ENCODE measurements at places on chromosomes 12 and 14.

GRCh38 chr12:65996146-65996545 is 134.4 kb downstream of the LLPH start:
- no peak for DNase-seq

DNA sequence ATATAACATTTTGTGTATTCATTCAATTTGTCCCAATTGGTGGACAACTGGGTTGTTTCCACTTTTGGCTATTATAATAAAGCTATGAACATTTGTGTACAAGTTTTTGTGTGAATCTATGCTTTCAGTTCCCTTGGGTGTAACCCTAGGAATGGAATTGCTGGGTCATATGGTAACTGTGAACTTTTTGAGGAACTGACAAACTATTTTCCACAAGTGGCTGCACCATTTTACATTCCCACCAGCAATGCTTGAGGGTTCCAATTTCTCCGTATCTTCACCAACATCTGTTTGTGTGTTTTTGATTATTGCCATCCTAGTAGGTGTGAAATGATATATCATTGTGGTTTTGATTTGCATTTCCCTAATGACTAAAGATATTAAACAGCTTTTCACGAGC is 13.0 kb downstream of the LPCAT3 start:
- no peak for DNase-seq

GRCh38 chr12:108738170-108738569 is 6.9 kb upstream of the CORO1C start:
- DNase-seq: no peak

DNA sequence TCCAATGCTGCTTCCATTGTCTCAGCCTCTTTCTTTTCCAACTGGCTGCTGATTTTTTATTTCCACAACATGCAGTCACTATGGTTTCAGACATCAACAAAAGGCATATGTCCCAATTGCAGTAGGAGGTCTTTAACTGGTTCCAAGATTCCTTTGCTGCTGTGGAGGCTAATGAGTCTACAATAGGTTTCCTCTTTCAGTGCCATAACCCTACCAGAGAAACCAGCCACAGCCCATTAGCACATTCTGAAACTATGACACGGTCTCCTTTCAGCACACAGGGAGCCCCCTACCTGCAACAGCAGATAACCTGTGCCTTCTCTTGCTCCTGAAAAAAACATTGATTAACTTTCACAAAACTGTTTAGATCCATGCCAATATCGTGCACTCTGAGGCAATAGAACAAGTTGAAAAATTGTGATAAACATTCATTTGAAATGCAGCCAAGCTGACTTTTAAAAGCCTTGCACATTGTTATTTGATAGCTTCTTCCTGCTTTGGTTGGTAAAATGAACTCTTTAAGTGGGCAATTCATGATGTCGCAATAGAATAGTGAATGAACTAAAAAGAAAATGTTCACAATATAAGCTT is 32.4 kb downstream of the PLEKHG7 start:
- peak; percentile 85 for DNase-seq

DNA sequence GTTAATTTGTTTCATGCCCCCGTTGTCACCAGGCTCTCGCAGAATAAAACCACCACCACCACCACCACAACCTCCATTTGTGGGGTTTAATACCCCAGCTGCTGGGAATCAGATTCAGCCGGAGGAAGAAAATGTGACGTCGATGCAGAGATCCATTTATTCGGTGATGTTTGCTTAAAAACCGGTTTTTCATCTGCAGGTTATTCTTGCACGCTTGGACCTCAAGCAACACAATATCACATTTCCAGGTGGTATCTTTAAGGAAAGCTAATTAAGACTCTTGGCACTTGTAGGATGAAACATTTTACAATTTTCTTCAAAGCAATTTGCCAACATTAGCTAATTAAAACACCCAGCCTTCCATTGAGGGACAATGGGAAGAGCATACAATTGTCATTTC is 39.8 kb downstream of the SPRING1 start:
- DNase-seq: no peak

DNA sequence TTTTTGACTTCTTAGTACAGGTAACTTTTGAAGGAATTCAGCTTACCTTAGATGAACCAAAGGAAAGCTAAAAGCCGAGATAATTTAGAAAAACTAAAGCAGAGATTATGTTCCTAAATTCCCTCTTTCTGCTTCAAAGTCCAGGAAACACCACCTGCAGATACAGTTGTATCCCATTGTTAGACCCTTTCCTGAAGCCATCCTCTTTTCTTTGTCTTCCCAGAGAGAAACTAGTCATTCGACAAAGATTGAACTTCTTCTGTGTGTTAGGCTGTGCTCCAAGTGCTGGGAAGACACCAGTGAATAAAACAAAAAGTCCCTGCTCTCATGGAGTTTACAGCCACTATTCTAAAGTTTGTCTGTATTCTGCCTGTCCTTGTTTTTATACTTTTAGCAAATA is 29.3 kb downstream of the PPM1A start:
- DNase-seq: no peak

DNA sequence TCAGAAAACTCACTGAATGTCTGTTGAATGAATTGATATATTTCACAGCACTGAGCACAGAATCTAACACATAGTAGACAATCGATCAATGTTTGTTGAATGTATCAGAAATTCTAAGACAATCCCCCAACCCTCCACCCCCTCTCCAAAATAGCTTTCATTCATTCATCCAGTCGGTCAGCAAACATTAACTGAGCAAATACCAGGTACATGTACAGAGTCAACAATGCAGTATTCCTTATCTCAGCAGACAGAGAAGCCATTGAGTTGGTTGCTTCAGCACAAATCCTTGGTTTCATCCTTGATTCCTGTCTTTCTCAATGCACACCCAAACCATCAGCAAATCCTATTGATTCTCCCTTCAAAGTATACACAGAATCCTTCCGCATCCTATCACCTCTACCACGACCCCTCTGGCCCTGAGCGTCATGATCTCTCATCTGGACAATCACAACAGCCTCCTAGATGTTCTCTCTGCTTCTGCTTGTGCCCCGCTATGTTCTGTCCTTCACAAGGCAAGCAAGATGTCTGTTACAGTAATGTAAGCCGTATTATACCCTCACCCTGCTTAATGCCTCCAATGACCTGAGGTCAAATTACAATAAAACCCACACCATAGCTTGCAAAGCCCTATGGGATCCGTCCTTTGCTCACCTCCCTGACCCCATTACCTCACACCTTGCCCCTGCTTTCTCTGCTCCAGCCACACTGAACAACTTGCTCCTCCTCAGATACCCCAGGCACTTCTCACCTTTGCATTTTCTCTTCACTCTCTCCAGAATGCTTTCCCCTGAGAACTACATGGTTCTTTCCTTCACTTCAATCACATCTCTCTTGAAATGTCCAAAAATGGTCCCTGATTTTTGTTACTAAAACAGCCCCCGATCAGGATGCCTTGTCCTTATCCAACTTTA is 738.1 kb upstream of the TBX3 start:
- DNase-seq: no peak

DNA sequence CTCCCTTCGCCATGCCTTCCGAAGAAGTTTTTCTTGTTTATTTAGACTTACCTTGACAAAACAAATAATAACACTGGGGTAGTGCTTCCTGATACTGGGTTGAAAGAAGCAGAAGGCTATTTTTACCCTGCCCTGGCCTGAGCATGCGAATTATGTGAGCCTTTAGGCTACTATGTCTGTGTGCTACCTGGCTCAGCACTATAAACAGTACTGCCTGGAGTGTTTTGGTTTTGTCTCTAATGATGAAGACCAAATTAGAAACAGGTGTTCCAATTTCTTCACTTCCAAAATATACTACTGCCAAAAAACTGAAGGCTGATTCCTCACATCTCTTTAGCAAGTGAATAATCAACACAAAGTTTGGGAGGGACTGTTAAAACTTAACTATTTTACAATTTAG is 7.6 kb upstream of the OVCH1 start:
- DNase-seq: no peak

DNA sequence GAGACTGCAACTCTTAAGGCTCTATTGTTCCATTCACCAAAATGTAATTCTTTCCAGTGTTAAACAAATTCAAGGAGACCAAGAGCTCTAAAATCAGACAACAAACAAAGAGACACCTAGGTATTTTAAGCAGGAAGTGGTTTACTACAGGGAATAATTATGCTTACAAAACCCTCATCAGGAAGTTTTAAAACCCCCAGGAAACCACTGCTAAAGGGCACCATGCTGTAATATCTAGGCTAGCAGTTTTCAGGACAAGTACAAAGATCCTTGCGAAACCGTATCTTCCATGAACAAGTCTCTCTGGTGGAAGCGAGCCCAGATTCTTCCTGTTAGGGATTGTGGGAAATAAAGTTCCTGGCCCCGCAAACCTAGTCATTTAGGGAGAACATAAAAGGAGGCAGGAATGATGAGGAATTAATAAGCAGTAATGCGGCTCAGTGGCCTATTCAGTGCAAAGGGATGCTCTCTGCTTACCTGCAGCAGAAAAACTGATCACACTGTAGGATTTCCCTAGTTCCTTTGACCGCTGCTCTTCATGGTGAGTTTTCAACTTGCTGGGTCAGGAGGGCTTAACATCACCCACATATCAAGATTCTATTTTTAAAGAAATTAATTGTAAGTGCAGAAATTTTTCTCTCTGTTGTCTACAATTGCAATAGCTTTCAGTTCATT is 42.8 kb downstream of the ACSM4 start:
- DNase-seq: no peak

DNA sequence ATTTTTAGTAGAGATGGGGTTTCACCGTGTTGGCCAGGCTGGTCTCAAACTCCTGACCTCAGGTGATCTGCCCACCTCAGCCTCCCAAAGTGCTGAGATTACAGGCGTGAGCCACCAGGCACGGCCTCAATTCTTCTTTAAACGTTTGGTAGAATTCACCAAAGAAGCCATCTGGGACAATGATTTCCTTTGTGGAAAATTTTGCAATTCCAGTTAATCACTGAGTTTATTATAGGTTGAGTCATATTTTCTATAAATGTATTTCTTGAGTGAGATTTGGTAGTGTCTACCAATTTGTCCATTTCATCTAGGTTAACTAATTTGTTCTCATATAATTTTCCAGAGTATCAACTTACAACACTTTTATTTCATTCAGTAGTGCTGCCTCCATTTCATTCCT is 683.9 kb upstream of the TMEM132C start:
- DNase-seq: no peak

DNA sequence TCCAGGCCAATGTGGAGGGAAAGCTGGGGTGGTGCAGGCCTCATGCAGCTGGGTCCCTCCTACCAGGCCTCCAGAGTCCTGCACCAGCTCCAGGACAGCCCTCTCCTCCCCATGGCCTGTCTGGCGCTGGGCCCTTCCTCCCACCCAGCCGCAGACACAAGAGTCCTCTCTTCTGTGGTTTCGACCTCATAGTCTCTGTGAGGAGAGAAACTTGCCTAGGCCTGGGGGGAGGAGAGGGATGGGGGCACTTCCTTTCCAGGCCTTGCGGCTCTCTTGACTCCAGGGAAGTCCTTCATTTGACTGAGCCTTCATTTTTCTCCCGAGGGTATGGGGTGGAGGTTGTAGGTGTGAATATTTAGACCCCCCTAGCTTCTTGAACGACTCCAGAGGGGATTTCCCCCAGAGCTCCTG is 2.3 kb downstream of the MMP14 start:
- no peak for DNase-seq

GRCh38 chr14:28975084-28975483 is 208.5 kb downstream of the FOXG1 start:
- DNase-seq: no peak

DNA sequence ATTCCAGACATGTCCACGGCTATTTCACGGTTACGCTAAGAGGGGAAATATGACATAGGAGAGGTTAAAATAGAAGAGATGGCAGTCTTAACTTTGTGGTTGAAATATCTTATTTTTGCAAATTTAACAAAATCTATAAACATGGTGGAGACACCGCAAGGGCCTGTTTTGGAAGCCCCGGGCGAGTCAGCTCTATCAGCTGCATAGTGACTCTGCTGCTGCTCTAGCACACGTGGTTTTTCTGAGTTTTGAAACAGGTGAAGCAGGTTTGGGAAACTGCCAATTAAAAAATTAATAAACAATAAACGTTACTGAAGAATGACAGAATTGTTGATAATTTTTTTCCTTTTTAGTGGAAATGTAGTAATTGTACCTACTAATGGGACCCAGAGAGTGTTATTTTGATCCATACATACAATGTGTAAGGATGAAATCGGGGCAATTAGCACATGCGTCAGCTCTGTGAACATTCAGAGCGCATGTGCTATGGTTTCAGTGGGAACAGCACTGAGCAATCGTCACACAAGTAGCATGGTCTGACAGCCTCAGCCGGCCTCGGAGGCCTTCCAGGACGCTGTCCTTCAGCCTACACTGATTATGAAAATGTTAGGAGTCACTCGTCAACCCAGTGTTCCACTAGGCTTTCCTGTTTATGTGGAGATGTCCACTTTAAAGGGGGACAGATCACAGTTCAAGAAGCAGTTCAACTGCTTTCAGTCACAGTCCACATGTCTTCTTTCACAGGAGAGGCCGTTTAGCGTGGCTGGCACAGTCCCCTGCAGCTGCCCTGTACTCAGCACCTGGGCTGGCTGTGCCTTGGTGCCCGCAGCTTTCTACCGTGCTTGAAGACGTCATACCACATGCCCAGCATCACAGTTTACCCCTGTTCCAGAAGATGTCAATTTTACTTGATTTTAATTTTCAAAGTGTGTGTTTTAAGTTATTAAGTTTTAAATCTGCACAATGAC is 51.8 kb downstream of the MOK start:
- no peak for DNase-seq

- DNase-seq: no peak
Observed at GRCh38 chr12:50006280-50006679, 19.0 kb downstream of the RACGAP1 start.

- DNase-seq: peak; percentile 68
Observed at GRCh38 chr14:89617481-89618329, 200.7 kb upstream of the FOXN3 start.

DNA sequence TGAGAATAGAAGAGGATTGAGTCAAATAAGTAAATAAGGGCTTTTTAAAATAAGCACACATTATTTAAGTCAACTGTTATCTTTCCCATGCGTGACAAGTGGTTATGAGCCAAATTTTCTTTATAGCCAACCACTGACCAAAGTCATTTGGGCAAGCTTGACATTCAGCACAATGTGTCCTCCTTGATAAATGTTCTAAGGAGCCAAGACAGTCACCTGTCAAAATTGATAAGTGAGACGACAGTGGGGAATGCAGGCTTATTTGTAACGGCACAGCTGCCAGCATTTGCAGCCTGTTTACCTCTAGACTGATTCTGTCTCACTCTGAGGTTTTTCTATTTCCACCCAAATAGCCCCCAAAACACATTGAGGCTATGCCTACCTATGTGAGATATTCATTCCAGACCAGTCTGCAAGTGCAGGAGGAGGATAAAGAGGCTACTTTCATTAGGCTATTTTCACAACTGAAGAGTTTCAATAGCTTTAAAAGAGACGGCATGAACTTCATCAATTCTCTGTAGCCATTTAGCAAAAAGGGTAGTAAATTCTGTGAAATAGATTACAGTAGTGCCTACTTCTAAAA is 339.5 kb downstream of the PDZRN4 start:
- no peak for DNase-seq

- no peak for DNase-seq
Observed at GRCh38 chr12:73180734-73181133, 908.6 kb downstream of the TRHDE start.

GRCh38 chr12:99479149-99479548 is 168.4 kb upstream of the GARIN6 start:
- no peak for DNase-seq

GRCh38 chr12:115922952-115923564 is 354.4 kb downstream of the MED13L start:
- DNase-seq: peak; percentile 39

- no peak for DNase-seq
Observed at GRCh38 chr12:43898474-43898873, 62.6 kb downstream of the TMEM117 start.

- DNase-seq: no peak
Observed at GRCh38 chr12:66934302-66935062, 255.6 kb upstream of the GRIP1 start.

- DNase-seq: peak; percentile 70
Observed at GRCh38 chr12:32229971-32230612, 123.4 kb downstream of the BICD1 start.
